GM18507 (cell line): ENCODE measurements at places on chromosomes 4 and X.

- DNase-seq, result no peak
Measured at GRCh38 chr4:43778187-43778915, 670.3 kb downstream of the KCTD8 start.

DNA sequence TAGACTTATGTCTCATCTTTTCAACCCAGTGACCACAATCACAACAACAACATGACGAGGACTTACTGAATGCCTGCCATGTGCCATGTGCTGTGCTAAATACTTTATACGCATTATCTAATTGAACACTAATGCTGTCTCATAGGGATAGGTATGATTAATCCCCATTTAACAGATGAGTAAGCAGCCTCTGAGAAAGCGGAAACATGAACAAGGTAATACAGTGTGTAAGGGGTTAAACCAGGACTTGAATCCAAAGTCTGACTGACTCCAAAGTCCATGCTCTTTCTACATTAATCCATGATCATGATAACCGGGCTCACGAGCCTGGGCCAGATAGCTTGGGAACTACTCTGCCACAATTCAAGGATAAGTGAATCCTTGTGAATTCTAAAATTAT lies 105.3 kb upstream of the MBNL3 start:
- no peak for DNase-seq

DNA sequence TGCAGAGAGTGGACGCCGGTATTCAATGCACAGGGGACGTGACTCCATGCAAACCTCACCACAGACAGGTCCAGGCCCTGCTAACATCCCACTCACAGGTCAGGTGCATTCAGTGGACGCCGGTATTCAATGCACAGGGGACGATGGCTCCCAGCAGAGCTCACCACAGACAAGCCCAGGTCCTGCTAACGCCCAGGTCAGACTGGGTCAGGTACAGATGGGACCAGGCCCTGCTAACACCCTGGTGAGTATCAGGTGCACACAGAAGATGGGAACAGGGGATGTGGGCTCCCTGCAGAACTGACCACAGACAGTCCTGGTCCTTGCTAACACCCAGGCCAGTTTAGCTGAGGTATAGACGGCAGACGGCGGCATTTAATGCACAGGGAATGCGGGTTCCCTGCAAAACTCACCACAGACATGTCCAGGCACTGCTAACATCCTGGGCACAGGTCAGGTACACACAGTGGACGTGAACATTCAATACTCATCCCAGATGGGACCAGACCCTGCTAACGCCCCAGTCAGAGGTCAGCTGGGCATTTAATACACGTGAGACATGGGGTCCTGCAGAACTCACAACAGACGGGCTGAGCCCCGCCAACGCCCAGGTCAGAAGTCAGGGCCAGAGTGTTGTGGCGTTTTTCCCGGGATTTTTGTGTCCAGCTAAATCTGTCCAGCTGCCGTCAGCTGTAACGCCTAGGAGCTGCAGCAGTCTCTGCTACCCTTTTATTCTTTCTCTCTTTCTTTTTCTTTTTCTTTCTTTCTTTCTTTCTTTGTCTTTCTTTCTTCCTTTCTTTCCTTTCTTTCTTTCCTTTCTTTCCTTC lies 99.2 kb downstream of the SHOX start:
- no peak for DNase-seq

DNA sequence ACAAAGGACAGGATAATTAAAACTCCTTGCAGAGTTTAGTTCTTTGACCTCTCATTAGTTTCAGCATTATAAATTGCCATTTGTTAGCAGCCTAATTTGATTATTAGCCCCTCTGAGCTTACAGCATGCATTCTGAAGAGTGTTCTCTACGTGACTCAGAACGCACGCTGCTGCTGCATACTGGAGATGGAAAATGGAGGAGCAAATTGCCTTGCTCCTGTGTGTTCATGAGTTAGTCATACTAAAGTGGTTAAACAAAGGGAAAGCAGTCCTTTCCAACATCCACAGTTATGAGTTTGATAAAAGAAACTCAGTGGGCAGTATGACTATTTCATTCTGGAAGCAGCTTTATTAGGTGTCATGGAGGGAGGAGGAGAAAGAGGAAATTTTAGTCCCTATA lies 922.5 kb downstream of the RPA4 start:
- no peak for DNase-seq

- no peak for DNase-seq
Measured at GRCh38 chr4:148563684-148564083, 121.5 kb upstream of the NR3C2 start.

- no peak for DNase-seq
Measured at GRCh38 chr4:4853371-4853823, 6.1 kb upstream of the MSX1 start.

DNA sequence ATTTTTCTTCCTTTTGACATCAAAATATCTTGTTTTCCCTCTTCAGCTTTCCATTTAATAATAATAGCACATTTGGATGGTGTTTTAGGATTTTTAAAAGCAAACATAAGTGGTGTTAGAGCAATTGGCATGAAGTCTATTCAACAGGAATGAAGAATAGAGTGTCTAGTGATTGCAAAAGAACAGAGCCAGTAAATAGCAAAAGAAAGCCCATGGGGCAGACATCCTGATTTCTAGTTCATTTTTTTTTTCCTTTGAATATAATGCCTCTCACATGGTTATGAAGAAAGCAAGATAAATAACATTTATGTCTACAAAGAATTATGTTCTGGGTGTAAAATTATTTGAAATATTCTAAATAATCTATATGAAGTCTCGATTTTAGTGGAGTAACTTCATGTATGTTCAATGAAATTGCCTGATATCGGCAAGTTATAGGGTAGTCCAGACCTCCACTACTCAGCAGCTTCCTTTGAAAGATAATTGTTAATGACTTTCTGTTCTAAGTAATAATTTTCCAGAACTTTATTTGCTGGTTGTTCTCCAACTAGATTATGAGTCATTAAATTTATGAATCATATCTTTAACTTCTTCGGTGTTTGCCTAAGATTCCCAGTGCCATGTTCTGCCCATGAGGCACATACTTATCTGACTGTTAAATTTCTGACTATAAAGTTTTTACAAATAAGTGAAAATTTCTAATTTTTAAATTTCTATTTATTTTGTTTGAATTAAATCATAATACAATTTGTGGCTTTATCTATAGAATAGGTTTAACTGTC lies 587.9 kb downstream of the TLL1 start:
- no peak for DNase-seq

DNA sequence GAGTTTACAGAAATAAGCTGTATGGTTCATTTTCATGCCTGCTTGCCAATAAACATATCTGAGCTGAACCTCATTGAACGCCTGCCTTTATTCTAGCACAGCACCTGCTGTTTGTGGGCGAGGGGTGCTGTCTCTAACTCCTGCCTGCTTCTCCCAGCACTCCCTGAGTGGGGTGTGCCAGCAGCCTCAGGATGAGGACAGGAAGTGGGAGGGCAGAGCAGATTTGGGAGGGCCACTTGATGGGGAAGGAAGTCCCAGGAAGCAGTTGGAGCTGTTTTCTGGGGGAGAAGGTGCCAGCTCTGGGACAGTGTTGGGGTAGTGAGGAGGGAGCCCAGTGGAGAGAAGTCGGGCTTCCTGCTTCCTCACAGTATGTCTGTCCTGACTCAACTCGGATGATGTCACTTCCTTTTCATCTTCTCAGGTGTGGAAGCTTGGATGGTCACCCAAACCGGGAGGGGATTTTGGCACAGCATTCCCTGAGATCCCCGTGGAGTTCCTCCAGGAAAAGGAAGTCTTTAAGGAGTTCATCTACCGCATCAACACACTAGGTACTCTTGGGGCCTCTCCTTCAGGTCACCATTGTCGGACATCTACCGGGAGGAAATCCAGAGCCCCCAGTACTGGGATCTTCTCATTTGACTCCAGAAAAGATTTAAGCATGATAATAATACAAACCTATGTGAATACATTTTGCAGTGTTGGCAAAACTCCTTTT lies 29.0 kb upstream of the MSANTD1 start:
- DNase-seq, result no peak

DNA sequence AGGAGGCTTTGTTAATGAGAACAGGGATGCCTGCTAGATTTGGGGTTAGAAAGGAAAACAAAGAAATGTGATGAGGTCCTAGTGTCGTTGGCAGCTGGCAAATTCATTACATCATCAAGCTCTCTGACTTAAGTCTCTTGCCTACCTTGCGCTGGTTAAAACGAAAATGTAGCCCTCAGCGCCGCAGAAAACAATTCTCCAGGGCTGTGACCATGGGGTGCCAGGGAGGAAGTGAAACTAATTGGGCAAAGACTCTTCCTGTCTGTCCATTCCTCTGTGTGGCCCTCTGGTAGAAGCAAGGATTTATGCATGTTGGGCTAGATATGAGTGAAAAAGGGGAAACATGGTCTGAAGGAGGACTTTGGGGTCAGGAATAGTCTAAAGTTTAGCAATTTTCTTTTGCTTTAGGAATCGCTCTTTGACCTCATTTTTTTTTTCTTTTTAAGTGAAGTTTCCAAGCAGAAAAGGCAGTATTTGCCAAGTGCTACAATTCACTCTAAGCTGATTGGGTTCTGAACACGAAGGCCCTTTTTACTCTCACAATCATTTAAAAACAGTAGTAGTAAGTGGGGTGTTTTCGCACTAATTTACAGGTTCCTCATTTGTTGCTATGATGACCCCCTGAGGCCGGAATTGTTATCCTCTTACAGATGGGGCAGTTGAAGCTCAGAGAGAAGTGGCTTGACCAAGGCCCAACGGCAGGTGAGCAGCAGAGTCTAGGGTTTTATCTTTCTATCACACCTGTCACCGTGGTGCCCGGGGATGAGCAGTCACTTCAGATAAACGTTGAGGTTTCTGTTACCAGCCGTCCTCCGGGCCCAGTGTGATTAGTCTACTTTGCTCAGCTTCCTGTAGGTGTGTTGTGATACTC lies 27.3 kb upstream of the CHRNA9 start:
- no peak for DNase-seq

DNA sequence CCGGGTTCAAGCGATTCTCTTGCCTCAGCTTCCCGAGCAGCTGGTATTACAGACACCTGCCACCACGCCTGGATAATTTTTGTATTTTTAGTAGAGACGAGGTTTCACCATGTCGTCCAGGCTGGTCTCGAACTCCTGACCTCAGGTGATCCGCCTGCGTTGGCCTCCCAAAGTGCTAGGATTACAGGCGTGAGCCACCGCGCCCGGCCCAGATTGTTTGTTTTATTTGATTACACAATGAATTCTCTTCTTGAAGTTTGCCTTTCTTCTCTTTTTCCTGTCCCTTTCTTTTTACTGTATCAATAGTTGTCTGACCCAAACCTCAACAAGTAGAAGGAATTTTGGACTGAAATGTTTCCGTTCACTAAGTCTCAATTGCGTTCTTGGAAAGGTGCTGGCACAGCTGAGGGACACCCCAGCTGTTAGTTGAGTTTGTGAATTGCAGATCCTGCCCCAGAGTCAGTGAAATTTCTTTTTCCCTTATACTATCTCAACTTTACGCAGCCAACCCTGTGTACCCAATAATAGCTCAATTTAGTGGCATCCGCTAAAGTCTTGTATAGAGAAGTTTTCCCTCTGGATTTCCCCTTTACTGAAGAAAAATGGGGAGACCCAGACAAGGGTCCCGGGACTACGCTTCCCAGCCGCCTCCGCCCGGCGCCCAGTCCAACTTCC lies 639 bp upstream of the MTM1 start:
- DNase-seq, result no peak

- no peak for DNase-seq
Measured at GRCh38 chr4:16706251-16706650, 192.2 kb downstream of the LDB2 start.
